Activated CD8-positive, alpha-beta memory T cell treated with anti-CD3 and anti-CD28 coated beads for 4 hours (primary cell): ENCODE measurements at places on chromosomes 6 and 20.

DNA sequence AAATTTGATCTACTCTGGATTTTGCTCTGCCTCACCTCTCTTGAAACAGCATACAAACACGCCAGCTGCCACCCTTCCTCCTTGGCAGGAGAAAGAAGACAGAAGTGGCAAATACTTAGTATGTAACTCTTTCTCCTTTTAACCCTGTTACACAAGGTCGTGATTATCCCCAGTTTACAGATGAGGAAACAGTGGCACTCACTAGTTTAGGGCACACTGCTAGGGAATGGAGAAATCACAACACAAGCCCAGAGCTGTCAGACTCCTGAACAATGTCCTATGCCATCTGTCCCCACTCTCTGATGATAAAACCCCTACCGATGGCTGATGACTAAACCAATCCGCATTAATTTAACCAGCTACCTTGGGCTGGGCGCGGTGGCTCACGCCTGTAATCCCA, 79.7 kb downstream of the FGD2 start:
- DNase-seq = no peak

DNA sequence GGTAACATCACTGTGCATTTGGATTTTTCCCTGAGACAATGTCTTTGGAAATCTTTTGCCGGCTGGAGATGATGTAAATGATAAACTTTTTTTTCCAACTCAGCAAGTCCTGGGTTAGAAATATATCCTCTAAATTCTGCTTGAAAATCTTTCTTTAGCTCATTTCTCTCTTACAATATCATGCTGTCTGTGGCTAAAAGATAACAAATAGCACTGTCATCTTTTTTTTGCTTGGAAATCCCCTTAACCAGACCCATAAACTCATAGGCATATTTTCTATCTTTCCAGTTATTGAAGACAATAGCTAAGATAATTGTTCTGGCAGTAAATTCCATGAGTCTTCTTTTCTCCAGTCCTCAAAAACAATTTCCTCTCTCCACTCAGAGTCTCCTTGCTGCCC, 481.5 kb downstream of the NKAIN2 start:
- no peak for DNase-seq

GRCh38 chr20:32132911-32133549, 23.5 kb downstream of the TM9SF4 start:
- DNase-seq = no peak

- no peak for DNase-seq
Observed at GRCh38 chr20:2219481-2220006, 76.3 kb upstream of the TGM3 start.

GRCh38 chr6:136549300-136550044, 750 bp downstream of the MAP7 start:
- DNase-seq = no peak

DNA sequence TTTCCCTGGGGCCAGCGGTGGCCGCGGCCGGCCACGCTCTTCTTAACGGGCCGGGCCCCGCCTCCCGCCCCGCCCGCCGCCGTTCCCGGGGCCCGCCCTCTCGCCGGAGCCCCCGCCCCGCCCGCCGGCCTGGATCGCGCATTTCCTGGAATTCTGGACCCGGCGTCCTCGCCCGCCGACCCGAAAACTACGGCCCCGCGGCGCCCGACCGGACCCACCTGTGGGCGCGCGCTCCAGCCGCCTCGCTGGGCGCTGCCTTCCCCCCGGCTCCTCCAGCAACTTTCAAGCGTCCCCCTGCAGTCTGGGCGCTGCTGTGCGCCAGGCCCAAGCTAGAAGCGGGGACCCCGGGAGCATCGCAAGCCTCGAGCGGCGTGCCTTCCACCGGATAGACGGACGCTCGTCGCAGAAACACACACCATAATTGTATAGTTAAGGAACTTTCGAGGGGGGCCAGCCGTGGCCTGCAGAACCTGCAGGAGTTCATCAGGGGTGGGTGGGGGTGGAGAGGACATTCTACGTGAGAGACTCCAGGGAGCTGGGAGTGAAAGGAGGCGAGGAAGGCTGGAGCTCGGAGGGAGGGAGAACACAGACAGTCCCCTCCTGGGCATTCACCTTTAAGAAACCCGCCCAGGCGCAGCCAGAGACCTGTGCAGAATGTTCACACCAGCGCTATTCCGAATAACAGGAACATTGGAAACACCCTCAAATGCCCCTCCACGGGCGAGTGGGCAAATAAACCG, at the start of gene ADA:
ADA (minus strand) TSS at position 16 of the 740 bp plus-strand sequence. CDS start 92 bp downstream, outside the sequence.
- no peak for DNase-seq

- DNase-seq = no peak
Observed at GRCh38 chr6:80182308-80182707, 75.8 kb downstream of the BCKDHB start.

DNA sequence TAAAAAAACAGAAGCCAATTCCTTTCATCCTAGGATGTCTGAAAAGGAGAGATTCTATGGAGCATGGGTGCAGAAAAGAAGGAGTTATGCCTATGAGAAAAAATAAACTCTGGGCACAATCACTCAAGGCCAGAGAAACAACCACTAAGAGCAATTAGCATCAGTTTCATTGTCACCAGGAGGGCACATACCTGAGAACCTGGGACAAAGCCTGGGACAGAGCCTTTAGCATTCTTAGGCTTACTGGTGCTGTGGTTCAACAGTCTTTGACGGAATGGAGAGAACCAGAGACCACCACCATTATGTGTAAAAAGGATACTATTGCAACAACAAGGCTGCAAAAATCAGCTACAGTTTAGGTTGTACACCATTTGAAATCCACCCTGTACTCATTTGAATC, 29.4 kb upstream of the BCKDHB start:
- no peak for DNase-seq

GRCh38 chr6:36751091-36751490, 53.5 kb downstream of the RAB44 start:
- no peak for DNase-seq

GRCh38 chr6:21158149-21158548, 435.4 kb upstream of the SOX4 start:
- DNase-seq = no peak

GRCh38 chr6:22651731-22652130, 82.4 kb downstream of the HDGFL1 start:
- DNase-seq = no peak

DNA sequence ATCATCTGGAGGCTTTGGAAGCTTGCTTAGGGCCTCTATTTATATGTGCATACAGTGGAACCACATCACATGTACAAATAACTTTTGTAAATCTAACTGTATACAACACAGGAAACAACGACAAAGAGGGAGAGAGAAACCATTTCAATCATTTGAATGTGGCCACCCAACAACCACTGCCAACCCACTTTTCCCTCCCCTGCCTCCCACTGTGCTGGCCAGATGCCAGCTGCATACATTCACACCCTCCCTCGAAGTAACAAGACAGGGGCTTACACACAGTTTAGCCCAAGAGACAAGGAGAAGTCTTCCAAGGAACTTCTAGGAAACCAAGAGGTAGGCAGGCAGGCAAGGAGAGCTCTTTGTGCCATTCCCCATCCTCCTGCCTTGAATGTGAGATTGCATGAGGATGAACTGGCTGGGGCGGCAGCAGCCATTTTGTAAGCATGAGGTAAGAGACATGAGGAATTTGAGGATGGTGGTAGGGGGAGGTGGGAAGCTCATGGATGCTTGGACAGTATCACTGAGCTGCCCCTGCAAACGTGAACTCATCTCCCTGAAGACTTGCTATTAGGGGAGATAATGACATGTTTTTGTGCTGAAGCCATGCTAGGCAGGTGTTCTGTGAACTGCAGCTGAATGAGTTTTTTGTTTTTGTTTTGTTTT, 18.2 kb downstream of the BMP7 start:
- DNase-seq = no peak
